Fibroblast of skin of right quadriceps (primary cell): ENCODE measurements at places on chromosomes 4 and X.

- DNase-seq, result no peak
Observed at GRCh38 chrX:153854702-153855101, 24.4 kb upstream of the PDZD4 start.

DNA sequence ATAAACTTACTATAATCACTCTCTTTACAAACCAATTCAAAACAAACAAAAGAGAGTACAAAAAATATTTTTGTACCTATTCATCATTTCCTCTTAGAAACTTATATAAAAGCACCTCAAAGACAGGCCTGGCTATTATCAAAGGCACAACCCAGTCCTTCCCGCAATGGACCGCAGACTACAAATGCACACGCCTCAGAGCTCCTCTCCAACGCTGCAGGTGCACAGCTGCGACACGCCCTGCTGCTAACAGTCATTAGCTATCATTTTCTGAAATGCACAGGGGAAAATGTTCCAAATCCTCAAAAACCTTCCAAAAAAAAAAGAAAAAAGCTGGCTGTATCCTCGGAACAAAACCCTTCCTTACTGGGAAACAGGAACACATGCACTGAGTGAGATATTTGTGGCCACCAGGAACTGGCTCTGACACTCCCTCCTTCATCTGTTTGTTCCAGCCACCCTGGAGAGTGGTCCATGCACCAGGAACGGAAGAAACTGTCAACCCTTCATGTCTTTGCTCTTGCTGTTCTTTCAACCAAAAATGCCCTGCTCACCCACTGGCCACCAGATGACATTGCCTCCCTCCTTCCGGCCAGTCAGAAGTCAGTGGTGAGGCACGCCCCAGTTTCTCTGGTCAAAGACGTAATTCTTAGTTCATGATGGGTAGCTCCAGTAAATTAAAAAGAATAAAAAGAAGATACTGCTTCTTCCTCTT, 16.7 kb downstream of the IRF2 start:
- no peak for DNase-seq

DNA sequence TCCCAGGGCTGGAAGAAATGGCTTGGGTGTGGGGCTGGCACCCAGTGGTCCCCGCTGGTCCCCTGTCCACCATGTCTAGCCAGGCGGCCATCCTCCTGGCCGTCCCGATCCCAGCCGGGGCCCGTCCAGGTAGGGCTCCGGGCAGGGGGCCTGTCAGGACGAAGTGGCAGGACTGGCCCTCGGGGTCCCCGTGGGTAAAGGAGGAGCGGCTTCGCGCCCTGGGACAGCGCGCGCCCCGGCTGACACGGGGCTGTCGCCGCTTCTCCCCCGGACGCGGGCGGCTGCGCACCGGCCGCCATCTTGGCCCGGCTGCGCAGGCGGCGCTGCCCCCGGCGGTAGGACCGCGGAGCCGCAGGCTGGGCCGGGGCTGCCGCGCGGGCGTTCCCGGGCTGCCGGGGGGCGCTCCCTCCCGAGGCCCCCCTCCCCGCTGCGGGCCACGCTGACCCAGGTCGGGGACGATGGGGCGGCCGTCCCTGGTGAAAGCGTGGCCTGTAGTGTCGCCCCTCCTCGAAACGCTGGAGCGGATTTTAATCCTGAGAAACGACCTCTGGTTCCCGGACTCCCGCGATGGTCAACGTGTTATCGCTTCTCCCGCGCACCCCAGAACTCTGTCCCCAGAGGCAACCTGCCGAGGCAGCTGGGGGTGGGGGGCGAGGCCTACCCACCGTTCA, 60.4 kb upstream of the BCOR start:
- no peak for DNase-seq

- no peak for DNase-seq
Observed at GRCh38 chr4:89957046-89957926, 62.6 kb downstream of the MMRN1 start.

- DNase-seq, result no peak
Observed at GRCh38 chr4:154490583-154491340, 837 bp downstream of the DCHS2 start.

DNA sequence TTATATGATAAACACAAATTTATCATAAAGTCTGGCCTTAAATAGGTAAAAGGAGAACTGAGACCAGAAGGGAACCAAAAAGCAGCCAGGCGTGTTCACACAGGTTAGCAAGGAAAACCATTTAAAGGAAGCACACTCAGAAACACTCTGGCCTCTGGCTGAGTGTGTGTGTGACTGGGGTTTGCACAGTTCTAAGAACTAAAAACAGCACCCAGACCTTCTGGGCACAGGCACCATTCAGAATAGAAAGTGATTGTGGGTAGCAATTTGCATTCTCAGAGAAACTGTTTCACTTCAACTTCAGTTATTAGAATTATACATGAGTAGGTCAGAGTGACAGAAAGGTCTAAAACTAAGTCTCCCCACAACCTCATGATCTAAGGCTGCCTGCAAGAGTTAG, 10.0 kb downstream of the GPR82 start:
- DNase-seq, result no peak

- no peak for DNase-seq
Observed at GRCh38 chr4:154960476-154960875, 179.4 kb downstream of the RBM46 start.

DNA sequence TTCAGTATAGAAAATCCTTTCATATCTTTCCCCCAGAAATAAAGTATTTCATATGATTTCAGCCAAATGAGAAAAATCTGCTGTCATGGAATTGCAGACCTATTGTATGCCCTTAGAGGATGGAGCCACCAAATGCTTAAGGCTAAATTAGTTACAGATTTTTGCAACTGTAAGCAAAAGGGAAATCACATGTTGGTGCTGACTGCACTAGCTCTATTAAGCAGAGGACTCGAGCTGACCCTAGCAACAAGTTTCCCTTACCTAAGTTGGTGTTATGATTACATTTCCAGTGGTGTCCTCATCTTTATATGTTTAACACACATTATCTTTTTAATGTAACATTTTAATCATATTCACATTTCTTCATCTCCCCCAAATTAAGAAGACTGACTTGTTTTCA, 58.3 kb upstream of the DOCK11 start:
- DNase-seq, result no peak

DNA sequence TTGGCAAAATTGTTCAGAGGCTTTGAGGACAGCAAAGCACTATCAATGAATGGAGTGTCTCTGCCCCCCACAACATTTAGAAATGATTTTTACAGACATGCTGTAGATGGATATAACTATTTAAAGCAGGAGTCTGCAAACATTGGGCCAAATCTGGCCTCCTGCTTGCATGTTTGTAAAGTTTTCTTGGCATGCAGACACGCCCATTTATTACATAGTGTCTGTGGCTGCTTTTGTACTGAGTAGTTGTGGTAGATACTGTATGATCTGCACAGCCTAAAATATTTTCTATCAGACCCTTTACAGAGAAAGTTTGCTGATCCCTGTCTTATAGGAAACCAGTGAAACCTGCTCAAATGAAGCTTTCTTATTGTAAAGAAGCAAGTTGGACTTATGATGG, 45.5 kb upstream of the PHEX start:
- DNase-seq, result peak; percentile 9

DNA sequence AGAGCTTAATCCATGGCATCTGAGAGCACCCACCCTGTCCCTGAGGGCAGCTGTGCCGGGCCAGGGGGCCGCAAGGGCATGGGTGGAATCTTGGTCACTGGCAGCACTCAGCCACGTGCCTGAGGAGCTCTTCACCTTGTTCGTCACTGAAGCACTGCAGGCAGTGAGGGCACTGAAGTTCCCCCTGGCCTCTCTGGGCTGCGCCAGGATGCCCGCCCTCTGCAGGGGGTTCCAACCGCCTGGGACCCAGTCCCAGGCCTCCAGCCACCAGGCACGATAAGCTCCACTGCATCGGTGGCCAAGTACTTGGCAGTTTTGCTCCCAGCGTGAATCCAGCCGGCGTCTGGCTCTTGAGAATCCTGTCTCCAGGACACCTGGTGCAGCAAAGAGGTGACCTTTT, 96.4 kb upstream of the MED14 start:
- DNase-seq, result no peak

DNA sequence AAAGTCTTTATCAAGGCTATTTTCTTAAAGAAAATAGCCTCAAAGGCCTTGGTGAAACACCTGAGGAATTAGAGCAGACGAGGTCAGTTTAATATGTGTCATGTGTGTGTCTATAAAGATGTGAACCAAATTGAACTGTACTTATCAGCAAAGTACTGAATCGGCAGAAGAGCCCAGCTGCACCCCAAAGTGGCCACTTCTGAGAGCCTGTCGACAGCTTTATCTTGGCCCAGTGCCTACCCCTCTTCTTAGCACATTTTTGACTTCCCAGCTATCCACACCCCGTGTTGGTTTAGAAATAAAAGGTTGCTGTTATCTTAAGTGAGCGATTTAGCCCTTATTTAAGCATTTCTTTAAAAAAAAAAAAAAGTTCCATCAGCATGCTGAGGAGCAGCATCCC, 329.7 kb downstream of the FBXW7 start:
- DNase-seq, result no peak

GRCh38 chrX:44731160-44731559, 112.7 kb upstream of the DUSP21 start:
- no peak for DNase-seq

- no peak for DNase-seq
Observed at GRCh38 chr4:8167291-8167690, 8.7 kb upstream of the ABLIM2 start.

GRCh38 chr4:146855761-146856160, 89.9 kb downstream of the TTC29 start:
- DNase-seq, result no peak

DNA sequence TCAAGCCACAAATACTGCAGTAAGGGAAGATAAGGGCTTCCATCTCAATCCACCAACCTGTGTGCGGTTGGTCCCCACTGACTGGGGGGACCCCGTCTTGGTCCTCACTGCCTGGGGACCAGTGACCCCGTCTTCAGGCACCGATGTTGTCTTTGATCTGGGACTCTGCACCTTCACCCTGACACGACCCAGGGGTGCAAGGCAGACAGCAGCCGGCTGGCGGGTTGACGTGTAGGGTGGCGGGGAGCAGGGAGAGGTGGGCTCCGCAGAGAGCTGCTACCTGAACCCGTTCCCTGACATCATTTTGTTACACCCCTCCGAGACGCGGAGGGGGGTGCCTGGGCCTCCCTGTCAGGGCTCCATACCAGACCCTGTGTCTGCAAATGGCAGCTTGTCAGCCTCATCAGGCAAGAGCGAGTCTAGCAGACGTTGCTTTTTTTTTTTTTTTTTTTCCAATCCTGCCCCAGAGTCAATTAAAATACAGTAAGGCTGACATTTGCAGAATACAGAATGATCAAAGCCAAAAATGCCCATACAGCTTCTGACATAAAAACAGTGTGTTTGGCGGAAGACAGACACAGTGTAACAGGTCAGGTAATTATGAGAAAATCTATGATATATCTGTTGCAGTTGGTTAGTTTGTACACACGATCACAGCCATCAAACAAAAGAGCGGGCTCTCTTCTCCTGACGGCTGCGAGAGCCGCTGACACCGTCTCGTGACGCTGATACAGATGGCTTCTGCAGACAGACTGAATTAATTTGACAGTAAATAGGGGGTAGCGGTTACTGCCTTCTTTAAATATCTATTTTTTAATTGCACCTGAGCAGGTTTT, 118.6 kb downstream of the CRLF2 start:
- no peak for DNase-seq

GRCh38 chr4:8545439-8545765, 34.8 kb upstream of the GPR78 start:
- no peak for DNase-seq

DNA sequence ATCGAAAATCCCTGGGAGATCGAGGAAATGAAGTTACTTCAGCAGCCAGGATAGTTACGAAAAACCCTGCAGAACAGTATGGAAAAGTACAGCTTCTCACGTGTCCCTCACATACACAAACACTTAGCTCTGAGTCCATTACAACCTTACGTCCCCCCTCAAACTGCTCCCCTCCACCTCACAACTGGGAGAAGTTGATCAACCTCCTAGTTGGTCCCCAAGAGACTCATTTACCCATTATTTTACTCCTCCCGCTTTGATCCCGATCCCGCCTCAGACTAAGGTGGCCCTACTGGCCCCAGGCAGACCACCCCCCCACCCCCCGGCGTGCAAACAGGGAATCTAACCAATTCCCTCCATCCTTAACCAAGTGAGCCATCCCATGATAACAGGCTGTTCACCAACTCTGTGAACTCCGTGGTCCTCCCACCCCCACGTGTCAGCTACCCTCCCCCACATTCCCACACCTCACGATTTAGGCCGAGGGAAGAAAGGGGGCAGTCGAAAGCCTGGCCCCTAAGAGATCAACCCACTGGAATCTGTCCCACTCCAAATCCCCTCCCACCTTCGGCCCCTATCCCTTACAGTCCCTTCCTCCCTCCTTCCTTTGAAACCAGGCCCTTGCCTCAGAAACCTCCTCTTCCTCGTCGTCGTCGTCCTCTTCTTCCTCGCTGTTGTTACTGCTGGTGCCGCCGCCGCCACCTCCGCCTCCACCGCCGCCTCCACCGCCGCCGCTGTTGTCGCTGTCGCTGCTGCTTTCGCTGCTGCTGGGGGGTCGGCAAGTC, 755 bp downstream of the ANKRD17 start:
- DNase-seq, result peak; percentile 48

GRCh38 chr4:2194496-2194895, 47.4 kb downstream of the HAUS3 start:
- DNase-seq, result no peak

DNA sequence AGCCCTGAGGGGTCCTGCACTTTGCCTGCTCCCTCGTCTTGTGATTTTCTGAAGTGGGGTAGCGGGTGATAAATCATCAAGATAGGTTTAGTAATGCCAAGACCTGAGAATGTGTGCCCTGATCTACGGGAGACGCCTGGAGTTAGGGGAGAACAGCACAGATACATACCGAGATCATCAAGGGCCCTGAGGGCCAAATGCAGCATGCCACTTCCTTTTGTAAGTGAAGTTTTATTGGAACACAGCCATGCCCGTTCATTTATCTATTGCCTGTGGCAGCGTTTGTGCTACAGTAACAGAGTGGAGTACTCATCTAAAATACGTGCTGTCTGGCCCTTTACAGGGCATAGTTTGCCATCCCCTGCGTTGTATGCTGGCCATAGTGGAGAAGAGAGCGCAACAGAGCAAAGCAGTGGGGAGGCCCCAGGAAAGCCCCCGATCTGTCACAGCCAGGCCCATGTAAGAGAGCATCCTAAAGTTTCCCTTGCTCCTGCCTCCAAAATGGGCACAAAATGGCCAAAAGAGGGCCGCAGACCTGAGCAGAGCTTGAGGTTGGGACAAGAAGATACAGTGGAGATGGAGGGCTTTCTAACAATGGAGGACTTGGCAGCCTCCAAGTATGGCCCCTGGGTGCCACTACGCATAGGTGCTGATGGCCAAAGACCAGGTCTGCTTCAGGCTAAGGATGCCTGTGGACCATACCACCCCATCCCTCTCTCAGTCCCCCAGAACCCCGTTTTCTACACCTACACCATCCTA, 167.0 kb downstream of the SMIM20 start:
- DNase-seq, result no peak

- DNase-seq, result no peak
Observed at GRCh38 chrX:310621-311155, 7.9 kb downstream of the GTPBP6 start.

- DNase-seq, result no peak
Observed at GRCh38 chr4:1813915-1814314, 20.8 kb downstream of the FGFR3 start.

DNA sequence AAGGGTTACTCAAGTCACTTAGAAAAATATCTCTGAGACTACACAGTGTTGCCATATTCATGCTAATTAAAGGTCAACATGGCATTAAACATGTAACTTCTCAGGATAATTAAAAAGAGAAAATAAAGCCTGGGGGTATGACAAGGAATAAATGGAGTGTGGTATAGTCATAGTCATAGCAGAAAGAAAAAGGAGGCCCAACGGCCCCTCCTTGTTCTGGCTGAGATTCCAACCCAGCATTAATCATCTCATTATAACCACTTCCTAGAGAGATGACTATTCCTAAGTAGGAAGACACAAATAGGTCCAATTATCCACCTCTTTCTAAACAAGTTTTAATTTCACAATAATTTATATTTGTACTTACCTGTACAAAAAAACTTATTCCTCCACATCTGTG, 778.4 kb upstream of the AADAT start:
- DNase-seq, result peak; percentile 12
